ENCODE measurements at places on chromosomes 16 and 17. TPM values are rescaled to one million over a fixed set of nuclear protein-coding genes. Genes with fewer than 3 reads are reported as not detected.

The RDM1 gene
- 0.36 TPM for total RNA-seq

The GPR179 gene
- total RNA-seq = not detected

The ST6GALNAC2 gene
- 0.59 TPM for total RNA-seq

GRCh38 chr17:47301831-47302230, 21.9 kb upstream of the EFCAB13 start:
- DNase-seq = no peak
- H3K27me3 ChIP-seq = no peaks in the 10 kb centered on the region
- peaks cover 16% of the 10 kb centered on the region for H3K4me1 ChIP-seq
- H3K36me3 ChIP-seq = peaks cover 31% of the 10 kb centered on the region
- no peak overlapping the region for H3K4me3 ChIP-seq

The SGCA gene
- total RNA-seq = 0.29 TPM

GRCh38 chr16:76583466-76583865, 306.3 kb downstream of the CNTNAP4 start:
- no peak for DNase-seq
- no peaks in the 10 kb centered on the region for H3K4me1 ChIP-seq
- H3K27me3 ChIP-seq = no peaks in the 10 kb centered on the region

DNA sequence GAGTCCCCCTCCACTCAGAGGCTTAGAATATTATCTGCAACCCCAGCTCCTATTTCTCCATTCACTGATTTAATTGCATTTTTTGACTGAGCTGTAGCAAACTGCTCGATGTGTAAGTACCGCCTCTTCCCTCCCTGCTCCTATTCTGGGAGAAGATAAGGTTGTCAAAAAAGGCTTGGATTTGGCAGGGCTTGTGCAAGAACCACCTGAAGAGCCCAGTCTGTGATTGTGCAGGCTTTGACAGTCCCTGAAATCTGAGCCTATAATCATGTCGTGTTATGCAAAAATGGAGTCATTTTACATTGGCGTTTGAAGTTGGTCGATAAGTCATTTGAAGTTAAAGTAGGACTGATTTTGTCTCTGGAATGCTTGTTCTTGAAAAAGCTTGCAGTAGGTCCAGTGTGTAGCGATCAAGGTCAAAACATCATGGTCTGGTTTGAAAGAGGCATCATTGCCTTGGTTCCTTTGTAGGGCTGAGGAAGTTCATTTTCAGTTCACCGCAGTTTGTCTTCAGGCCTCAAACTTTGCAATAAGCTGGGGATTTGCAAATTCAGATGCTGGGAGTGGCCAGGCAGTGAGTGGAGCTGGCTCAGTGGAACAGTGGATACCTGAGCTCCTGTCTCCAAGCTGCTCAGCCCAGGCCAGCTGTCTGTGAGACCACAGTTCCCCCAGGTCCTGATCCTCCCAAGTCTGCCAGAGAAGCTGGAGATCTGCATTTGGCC, 68.8 kb downstream of the KATNIP start:
- no peaks in the 10 kb centered on the region for H3K27me3 ChIP-seq
- no peak for DNase-seq
- H3K27ac ChIP-seq = no peak overlapping the region
- no peaks in the 10 kb centered on the region for H3K4me1 ChIP-seq
- no peak overlapping the region for H3K4me3 ChIP-seq

All from osteoblast (primary cell).